ENCODE measurements at places on chromosomes 5 and 9. TPM values are rescaled to one million over a fixed set of nuclear protein-coding genes. Genes with fewer than 3 reads are reported as not detected.

The GCNT1 gene
- polyA plus RNA-seq, result 4.1 TPM

The PCDHB15 gene
- 7.0 TPM for polyA plus RNA-seq

The TMED7 gene
- polyA plus RNA-seq, result 58.9 TPM

The APBA1 gene
- 5.3 TPM for polyA plus RNA-seq

The DIPK1B gene
- 18.2 TPM for polyA plus RNA-seq

The C9orf153 gene
- polyA plus RNA-seq, result 0.22 TPM

Measured in forelimb muscle (tissue), 1 donor.